Pancreas (tissue), 10 donors: ENCODE measurements at places on chromosomes 1 and 21. TPM values are rescaled to one million over a fixed set of nuclear protein-coding genes. Genes with fewer than 3 reads are reported as not detected.

GRCh38 chr1:87242445-87243185 lies 86.1 kb upstream of the LMO4 start:
- H3K27ac ChIP-seq = no peak overlapping the region
- H3K27me3 ChIP-seq = no peaks in the 10 kb centered on the region
- no peaks in the 10 kb centered on the region for H3K36me3 ChIP-seq
- no peak overlapping the region for H3K4me3 ChIP-seq
- no peak for DNase-seq

GRCh38 chr1:200646515-200646914 lies 23.2 kb downstream of the DDX59 start:
- DNase-seq = no peak
- H3K27me3 ChIP-seq = no peaks in the 10 kb centered on the region
- no peak overlapping the region for H3K27ac ChIP-seq

DNA sequence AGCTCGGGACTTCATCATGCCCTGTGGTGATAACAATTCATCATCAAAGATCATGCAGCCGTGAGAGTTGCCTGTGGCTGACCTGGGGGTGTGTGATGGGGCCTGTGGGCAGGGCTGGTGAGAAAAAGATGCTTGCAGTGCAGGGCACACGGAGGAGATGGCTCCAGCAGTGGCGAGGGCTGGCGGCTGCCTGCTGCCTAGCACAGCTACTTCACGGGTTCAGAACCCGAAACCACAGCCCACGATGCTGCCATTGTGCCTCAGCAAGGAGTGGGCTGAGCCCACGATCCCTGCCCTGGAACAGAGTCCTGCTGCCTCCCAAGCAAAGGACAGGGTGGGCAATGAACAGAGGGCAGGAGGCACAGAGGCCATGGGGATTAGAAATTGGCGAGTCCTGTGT lies 631 bp upstream of the KRTAP10-9 start:
- no peaks in the 10 kb centered on the region for H3K27me3 ChIP-seq
- DNase-seq = no peak
- H3K27ac ChIP-seq = no peak overlapping the region
- H3K4me1 ChIP-seq = no peaks in the 10 kb centered on the region
- H3K4me3 ChIP-seq = no peak overlapping the region

DNA sequence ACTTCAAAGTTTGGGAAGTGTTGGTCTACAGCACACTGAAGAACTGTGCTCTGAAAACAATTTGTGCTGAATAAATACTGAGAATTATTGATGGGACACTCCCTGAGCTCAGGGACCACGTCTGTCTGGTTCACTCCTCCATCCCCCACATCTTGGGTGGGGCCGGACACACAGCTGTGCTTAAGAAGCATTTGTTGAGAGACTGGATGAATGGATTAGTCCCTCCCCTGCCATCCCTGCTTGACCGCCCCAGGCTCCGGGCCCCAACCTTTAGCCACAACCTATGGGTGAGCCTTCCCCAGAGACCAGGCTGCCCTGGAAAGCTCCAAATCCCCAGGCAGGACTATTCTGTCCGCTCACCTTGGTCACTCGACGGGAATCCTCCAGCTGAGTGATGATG lies 7.5 kb downstream of the TRIM63 start:
- no peaks in the 10 kb centered on the region for H3K27me3 ChIP-seq
- no peak overlapping the region for H3K27ac ChIP-seq
- no peaks in the 10 kb centered on the region for H3K4me1 ChIP-seq
- no peak for DNase-seq

GRCh38 chr1:46689356-46689755 lies 17.7 kb downstream of the TEX38 start:
- H3K4me3 ChIP-seq = no peak overlapping the region
- peaks cover 22% of the 10 kb centered on the region for H3K36me3 ChIP-seq

GRCh38 chr1:236122176-236122575 lies 20.2 kb upstream of the GPR137B start:
- no peaks in the 10 kb centered on the region for H3K36me3 ChIP-seq
- H3K27ac ChIP-seq = no peak overlapping the region
- no peak for DNase-seq
- no peaks in the 10 kb centered on the region for H3K4me1 ChIP-seq
- H3K4me3 ChIP-seq = no peak overlapping the region

DNA sequence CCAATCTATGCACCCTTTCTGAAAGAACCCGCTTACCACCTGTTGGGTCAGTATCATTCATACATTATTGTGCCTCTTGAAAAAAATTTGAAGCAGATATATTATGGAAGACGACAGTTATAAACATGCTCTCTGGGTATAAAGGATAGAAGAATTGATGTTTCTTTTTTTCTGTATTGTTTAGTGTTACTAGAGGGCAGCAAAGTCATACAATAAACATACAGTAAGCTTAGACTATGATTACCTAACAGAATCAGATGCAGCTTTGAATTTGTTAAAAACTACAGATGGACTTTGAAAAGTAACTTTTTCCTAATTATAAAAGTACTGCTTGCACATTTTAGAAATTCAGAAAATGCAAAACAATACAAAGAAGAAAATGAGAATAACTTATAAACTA lies 11.1 kb upstream of the PAXBP1 start:
- no peaks in the 10 kb centered on the region for H3K36me3 ChIP-seq
- H3K4me3 ChIP-seq = no peak overlapping the region
- H3K27ac ChIP-seq = no peak overlapping the region
- no peaks in the 10 kb centered on the region for H3K27me3 ChIP-seq
- no peaks in the 10 kb centered on the region for H3K4me1 ChIP-seq
- DNase-seq = no peak

DNA sequence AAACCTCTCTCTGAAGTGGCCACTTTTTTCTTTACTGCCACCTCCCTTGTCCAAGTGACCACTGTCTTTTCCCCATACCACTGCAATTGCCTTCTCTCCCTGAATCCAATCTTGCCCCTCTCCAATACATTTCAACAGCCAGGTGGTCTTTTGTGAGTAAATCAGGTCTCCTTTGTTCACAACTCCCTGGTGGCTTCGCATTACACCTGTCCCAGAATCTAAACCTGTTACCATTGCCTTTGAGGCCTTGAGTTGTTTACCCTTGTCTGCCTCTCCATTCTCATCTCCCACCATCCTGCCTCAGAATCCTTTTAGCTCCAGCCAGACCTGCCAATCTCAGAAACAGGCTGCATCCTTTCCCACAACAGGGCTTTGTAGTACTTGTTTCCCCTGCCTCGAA lies 21.8 kb upstream of the DYNLT5 start:
- DNase-seq = no peak
- H3K27me3 ChIP-seq = no peaks in the 10 kb centered on the region
- no peaks in the 10 kb centered on the region for H3K4me1 ChIP-seq
- no peaks in the 10 kb centered on the region for H3K36me3 ChIP-seq

GRCh38 chr1:79551321-79551720 lies 544.8 kb upstream of the ADGRL4 start:
- no peak overlapping the region for H3K4me3 ChIP-seq
- no peaks in the 10 kb centered on the region for H3K27me3 ChIP-seq
- H3K4me1 ChIP-seq = no peaks in the 10 kb centered on the region

DNA sequence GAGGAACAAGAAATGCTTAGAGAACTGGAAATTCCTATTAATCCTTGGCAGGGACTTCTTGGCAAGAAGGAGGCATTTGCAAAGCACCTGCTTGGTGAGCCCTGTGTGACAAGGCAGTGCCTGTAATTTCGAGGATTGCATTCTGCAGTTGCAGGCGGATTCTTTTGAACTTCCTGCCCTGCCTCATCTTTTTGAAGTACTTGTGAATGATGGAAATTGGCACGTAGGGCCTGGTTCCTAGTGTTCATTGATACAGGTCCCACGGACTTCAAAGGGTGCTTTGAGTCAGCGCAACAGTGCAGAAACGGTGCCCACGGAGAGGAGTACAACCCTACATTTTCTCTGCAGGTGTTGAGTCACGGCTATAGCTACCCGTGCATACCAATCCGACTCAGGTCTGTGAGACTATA lies 6.4 kb downstream of the HUNK start:
- H3K4me3 ChIP-seq = no peak overlapping the region
- H3K4me1 ChIP-seq = peaks cover 40% of the 10 kb centered on the region
- peak overlapping the region; percentile 94 for H3K27ac ChIP-seq
- no peaks in the 10 kb centered on the region for H3K27me3 ChIP-seq

- H3K27me3 ChIP-seq = no peaks in the 10 kb centered on the region
- no peak overlapping the region for H3K27ac ChIP-seq
- no peak overlapping the region for H3K4me3 ChIP-seq
- no peak for DNase-seq
Measured at GRCh38 chr1:185960422-185961321, 226.5 kb downstream of the HMCN1 start.

The ANGPTL3 gene
- 0.73 TPM for total RNA-seq

The LCE1D gene
- not detected for total RNA-seq

The S100A8 gene
- total RNA-seq = 20.4 TPM

The CACYBP gene
- 24.8 TPM for total RNA-seq

The ATP1A2 gene
- 0.35 TPM for total RNA-seq
